Activated naive CD4-positive, alpha-beta T cell treated with anti-CD3 and anti-CD28 coated beads for 36 hours (primary cell): ENCODE measurements at places on chromosomes 13 and 19. TPM values are rescaled to one million over a fixed set of nuclear protein-coding genes. Genes with fewer than 3 reads are reported as not detected.
A peak's percentile ranks its signal among the peaks of the same experiment; 100 is the strongest.

The GNG7 gene
- total RNA-seq = 0.74 TPM

The POU4F1 gene
- total RNA-seq = not detected

The VSTM1 gene
- not detected for total RNA-seq

The ZFR2 gene
- total RNA-seq = not detected

DNA sequence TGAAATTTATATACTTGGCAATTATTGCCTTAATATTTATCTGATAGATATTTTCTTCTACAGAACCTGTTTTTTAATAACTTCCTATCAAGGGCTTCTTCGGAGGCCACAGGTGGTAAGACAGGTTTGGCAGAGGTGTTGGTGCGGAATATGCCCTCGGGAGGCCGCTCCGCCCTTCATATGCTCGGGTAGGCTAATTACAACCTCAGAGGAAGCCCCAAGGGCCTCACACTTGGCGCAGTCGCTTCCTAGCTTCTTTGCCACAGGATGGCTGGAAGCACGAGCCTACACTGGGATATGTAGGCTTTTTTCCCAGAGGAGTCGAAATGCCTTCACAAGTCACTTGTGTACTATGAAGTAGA lies 68.8 kb downstream of the LMO7 start:
- DNase-seq = no peak

DNA sequence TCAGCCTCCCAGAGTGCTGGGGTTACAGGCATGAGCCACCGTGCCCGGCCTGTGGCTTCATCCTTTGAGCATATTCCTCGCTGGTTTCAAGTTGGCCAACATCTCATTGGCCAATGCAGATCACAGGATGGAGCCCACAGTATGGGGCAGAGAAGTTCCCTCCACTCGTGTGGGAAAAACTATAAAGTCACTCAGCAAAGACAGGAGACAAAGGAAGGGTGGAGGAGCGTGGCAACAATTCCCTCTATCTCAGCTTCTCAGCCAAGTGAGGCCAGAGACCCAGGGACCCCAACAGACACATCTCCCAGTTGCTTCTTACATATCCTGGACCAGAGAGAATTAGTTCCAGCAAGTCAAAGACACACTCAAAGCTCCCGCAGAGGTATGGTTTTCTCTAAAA lies 184.6 kb upstream of the SOX1 start:
- no peak for DNase-seq

GRCh38 chr19:18086590-18087138 lies at the start of gene IL12RB1:
TSS of gene IL12RB1 (minus strand) at chr19:18086934. CDS start at chr19:18086823, 111 bp downstream.
- peak; percentile 83 for DNase-seq

GRCh38 chr13:107807306-107808073 lies 407.8 kb downstream of the LIG4 start:
- DNase-seq = no peak

DNA sequence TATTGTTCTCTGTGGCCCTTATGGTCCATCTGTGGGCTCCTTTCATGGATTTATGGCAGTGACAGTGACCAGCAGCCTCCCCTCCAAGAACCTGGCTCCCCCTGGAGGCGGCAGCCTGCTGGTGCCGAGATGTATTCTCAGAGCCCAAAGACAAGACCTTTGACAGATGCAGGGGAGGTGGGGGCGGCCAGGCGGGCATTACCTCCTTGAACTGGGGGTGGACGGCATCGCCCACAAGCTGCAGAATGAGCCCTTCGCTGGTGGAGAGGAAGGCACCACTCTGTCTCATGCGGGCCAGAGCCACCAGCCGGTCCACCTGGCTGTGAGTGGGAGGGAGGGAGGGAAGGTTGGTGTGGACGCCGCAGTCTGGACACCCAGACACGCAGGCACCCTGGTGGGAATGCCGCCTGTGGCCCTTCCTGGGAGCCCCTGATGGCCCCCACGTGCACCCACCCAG lies 6.6 kb downstream of the ISOC2 start:
- peak; percentile 56 for DNase-seq

DNA sequence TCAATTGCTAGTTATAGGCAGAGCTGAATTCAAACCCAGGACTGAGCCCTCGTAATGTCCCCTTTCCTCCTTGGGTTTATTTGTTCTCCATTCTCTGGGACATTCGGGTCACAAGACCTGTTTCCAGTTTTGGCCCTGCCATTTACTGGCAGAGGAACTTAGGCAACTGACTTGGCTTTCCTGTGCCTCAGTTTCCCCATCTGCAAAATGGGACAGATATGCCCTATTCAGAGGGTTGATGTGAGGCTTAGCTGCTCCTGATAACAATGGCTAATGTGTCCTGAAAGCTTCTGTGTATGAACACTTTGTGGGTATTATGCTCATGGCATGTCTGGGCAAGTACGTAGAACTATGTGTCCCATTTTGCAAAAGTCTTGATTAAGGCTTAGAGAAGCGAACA lies 996 bp downstream of the ZNF524 start:
- no peak for DNase-seq

- no peak for DNase-seq
Observed at GRCh38 chr13:26025771-26026170, 26.0 kb downstream of the SHISA2 start.

DNA sequence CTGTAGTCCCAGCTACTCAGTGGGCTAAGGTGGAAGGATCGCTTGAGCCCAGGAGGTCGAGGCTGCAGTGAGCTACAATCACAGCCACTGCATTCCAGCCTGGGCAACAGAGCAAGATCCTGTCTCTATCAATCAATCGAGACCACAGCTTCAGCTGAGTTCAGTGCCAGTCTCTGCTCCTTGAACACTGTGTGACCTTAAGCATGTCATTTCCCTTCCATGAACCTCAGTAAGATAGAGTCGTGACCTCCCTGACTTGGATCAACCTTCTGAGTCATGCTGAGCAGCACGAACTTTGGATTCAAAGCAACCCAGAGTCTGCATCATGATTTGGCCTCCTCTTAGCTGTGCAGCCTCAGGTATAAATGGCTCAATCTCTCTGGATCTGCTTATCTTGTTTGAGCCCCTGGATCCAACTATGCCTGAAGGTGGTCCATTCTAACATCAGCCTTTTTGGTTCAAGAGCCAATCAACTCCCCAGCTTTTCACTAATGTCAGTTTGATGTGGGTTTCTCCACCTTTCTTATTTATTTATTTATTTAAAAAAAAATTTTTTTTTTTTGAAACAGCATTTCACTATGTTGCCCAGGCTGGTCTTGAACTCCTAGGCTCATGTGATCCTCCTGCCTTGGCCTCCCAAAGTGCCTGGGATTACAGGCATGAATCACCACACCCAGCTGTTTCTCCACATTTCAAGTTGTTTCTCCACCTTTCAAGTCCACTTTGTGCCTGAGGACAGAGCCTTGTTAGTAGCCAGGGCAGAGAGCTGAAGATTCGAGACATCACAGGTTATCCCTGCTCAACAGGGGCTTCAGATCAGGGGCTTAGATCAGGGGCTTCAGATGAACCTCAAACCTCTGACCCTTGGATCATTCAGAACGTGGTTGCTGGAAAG lies 26.4 kb downstream of the PTPRS start:
- no peak for DNase-seq

GRCh38 chr13:32252812-32253438 lies 62.2 kb downstream of the ZAR1L start:
- no peak for DNase-seq

DNA sequence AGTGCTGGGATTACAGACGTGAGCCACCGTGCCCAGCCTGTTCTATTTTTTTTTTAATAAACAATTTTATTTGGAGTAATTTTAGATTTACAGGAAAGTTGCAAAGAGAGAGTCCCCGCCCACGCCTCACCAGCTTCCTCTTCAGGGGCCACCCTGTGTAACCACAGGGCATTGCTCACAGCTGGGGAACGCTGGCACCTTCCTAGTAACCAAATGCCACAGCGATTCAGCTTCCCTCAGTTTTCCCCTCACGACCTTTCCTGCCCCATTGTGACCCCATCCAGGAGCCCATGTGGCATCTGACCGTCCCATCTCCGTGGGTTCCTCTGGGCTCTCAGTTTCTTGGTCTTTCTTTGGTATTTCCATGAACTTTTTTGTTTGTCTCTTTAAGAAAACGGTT lies 83.9 kb downstream of the GNG7 start:
- DNase-seq = peak; percentile 97

DNA sequence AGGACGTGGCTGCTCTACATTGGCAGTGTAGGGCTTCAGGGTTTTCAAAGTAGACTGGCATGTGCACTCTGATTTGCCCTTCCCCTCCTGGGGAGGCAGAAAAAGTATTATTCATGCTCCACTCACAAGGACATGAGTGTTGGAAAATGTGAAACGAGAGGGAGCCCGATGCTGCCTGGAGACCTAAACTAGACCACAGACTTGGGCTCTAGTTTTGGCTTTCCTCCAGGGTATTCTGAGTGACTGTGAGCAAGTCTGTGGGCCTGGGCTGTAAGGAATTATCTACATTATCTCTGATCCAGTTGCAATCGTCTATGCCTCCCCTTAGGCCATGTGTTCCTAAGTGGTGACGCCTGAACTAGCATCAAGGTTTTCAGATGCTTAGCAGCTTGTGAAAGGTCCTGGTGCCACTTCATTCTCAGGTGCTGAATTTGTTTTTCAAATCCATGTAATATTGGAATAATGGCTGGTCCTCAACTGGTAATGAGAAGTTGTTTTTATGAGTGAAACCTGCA lies 55.0 kb downstream of the MRPL57 start:
- no peak for DNase-seq
